ENCODE measurements at places on chromosomes 1 and 21. TPM values are rescaled to one million over a fixed set of nuclear protein-coding genes. Genes with fewer than 3 reads are reported as not detected.

- no peaks in the 10 kb centered on the region for H3K27me3 ChIP-seq
- no peak overlapping the region for H3K27ac ChIP-seq
- peaks cover 13% of the 10 kb centered on the region for H3K36me3 ChIP-seq
- H3K4me1 ChIP-seq = no peaks in the 10 kb centered on the region
These were observed 28.3 kb downstream of the TTC3 start for GRCh38 chr21:37101384-37101783.

C1QA gene
- 501 TPM for total RNA-seq

S100A7 gene
- total RNA-seq = not detected

DNA sequence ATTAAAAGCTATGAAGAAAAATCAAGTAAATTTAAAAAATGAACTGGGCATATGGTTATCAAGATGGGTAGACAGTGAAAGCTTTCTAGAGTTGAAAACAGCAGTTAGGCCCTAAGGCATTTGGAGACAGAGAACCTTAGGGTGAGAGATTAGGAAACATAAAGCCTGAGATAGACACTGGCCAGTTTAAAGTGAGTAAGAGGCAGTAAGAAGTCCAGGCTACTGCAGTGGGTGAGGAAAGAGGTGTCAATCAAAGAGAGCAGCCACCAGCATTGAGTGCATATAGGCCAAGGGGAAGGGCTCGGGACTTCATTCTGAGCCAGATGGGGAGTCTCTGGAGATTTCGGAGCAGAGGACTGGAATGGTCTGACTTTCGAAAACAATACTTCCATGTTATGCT, 1360.5 kb upstream of the ADGRL4 start:
- no peaks in the 10 kb centered on the region for H3K36me3 ChIP-seq
- H3K27me3 ChIP-seq = no peaks in the 10 kb centered on the region
- no peak for DNase-seq
- H3K4me1 ChIP-seq = no peaks in the 10 kb centered on the region

- DNase-seq = peak; percentile 27
- no peaks in the 10 kb centered on the region for H3K36me3 ChIP-seq
- H3K4me1 ChIP-seq = peaks cover 89% of the 10 kb centered on the region
- H3K4me3 ChIP-seq = no peak overlapping the region
- H3K27ac ChIP-seq = peak overlapping the region; percentile 33
These were observed 27.8 kb downstream of the FBXO42 start for GRCh38 chr1:16324456-16324890.

DNA sequence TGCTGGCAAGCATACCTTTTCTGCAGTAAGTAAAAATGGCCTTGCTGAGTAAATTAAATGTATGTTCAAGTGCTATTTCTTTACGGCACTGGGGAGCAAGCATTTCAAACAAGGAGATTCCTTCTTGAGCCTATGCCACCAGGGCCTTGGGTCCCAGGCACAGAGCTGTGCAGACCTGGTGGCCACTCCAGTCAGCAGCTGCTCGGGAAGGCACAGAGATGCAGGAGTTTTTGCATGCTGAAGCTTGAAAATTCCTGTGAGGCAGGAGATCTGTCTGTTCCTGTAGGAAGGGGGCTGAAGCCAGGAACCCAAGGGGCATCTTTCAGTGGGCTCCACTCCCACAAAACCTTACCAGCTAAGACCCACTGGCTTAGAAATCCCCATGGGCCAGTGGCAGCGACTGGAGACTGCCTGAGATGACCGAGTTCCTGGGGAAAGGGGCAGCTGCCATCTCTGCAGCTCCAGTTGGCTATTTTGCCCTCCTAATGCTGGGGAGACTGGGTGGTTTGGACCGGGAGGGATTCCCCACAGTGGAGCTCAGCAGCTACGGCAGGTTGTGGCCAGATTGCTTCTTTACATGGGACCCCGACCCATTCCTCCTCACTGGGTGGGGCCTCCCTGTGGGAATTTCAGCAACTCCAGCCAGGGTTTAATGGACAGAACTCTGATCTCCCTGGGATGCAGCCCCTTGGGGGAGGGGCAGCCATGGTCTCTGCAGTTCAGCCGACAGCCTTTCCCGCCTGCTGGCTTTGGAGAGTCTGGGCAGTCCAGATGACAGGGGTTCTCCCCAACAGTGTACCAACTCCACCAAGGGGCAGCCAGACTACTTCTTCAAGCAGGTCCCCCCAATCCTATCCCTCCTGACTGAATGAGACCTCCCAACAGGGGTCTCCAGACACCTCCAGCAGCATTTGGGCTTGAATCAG, 8.4 kb upstream of the PGBD2 start:
- DNase-seq = no peak
- no peaks in the 10 kb centered on the region for H3K36me3 ChIP-seq
- H3K4me3 ChIP-seq = no peak overlapping the region

- no peaks in the 10 kb centered on the region for H3K27me3 ChIP-seq
- peak overlapping the region; percentile 81 for H3K27ac ChIP-seq
- peak overlapping the region; percentile 7 for H3K4me3 ChIP-seq
- no peak for DNase-seq
These were observed 3.6 kb upstream of the NAV1 start for GRCh38 chr1:201535046-201535918.

CYP4A11 gene
- total RNA-seq = not detected

- H3K27me3 ChIP-seq = no peaks in the 10 kb centered on the region
- H3K27ac ChIP-seq = no peak overlapping the region
- H3K36me3 ChIP-seq = no peaks in the 10 kb centered on the region
- H3K4me3 ChIP-seq = no peak overlapping the region
These were observed 54.5 kb upstream of the IGSF5 start for GRCh38 chr21:39690454-39690853.

DNA sequence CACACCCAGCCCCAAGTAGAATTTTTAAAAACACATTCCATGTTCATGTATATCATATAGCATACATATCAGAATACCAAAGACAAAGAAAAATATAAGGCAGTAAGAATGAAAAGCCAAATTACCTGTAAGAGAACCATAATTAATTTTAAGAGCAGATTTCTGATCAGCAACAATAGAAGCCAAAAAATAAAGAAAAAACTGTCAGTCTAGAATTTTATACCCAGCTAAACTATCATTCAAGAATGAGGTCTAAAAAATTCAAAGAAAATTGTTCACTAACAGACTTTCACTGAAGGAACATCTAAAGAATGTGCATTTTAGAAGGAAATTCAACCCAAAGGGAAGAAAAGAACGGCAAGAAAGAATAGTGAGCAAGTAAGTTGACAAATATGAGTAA, 10.6 kb upstream of the FUCA1 start:
- H3K4me1 ChIP-seq = no peaks in the 10 kb centered on the region
- H3K4me3 ChIP-seq = no peak overlapping the region
- H3K27me3 ChIP-seq = no peaks in the 10 kb centered on the region
- H3K36me3 ChIP-seq = no peaks in the 10 kb centered on the region
- no peak for DNase-seq

DNA sequence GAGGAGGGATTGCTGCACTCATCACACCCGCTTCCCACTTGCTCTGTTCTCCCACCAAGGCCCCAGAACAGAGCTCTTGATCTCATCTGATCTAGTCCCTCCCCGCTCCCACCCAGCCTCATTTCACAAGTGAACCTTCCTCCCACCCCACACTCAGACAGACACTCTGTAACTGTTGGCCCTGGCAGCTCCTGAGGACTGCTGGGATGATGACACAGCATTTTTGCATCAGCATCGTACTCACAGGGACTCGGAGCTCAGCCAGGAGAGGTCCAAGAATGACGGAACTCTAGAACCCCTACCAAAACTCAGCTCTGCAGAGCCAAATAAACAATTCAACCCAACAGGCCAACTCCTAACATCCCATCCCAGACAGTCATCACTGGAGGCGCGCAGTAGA, 11.2 kb upstream of the ZNF124 start:
- no peak overlapping the region for H3K27ac ChIP-seq
- no peaks in the 10 kb centered on the region for H3K27me3 ChIP-seq
- DNase-seq = no peak
- H3K36me3 ChIP-seq = no peaks in the 10 kb centered on the region

DNA sequence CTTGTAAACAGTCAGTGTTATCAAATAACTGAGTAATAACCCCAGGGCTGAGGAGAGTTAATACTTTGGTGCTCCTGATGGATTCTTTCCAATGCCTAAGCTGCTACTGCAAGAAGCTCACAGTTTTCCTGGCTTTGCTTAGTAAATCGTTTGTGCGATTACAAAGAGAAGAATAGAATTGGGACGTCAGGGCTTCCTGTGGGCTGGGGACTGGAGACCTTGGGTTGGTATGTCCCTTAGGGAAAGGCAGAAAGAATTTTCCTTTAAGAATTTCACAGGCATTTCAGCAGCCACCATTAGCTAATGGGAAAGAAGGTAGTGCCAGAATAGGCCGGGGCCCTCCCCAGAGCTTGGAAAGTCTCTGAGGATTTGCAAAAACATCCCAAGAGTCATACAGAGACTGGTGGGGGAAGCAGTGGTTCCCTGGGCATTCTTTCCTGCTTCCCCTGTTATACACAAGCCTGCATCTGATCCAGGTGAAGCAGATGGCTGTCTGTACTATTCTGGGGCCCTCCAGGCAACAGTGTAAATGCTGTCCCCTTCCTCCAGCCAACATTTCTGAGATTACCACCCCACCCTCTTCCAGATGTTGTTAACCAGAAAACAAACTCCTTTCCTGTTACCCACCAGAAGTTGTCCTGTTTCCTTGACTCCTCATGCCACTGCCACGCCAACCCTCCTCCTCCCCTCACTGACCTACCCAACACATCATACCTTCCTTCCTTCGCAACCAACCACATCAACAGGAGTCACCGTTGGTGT, 40.2 kb downstream of the PLXNA2 start:
- H3K36me3 ChIP-seq = peaks cover 10% of the 10 kb centered on the region
- no peak for DNase-seq
- peak overlapping the region; percentile 82 for H3K27ac ChIP-seq

- no peak overlapping the region for H3K4me3 ChIP-seq
- H3K27me3 ChIP-seq = no peaks in the 10 kb centered on the region
- no peak overlapping the region for H3K27ac ChIP-seq
- DNase-seq = no peak
- no peaks in the 10 kb centered on the region for H3K4me1 ChIP-seq
These were observed 22.5 kb downstream of the JMJD4 start for GRCh38 chr1:227712648-227713047.

DNA sequence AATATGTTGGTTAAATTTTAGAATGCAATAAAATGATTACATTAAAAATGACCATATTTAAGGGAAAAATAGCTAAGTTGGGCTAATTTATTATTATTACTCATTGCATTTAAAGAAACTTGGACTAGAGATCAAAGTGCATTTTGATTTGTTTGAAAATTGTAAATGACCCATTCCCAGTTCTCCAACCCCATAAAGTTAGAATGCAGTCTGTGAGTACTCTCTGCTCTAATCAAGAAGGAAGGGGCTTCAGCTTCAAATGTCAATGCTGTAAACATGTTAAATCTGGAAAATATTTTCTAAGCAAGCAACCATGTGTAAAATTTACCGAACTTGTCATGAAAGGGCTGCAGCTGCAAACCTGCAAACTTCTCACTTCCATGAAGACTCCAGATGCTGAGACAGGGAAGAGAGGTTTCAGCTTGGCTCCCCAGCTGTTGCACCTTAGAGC, 232.7 kb downstream of the TTLL7 start:
- no peak overlapping the region for H3K27ac ChIP-seq
- no peaks in the 10 kb centered on the region for H3K27me3 ChIP-seq
- H3K36me3 ChIP-seq = no peaks in the 10 kb centered on the region
- H3K4me3 ChIP-seq = no peak overlapping the region
- peaks cover 5% of the 10 kb centered on the region for H3K4me1 ChIP-seq

DNA sequence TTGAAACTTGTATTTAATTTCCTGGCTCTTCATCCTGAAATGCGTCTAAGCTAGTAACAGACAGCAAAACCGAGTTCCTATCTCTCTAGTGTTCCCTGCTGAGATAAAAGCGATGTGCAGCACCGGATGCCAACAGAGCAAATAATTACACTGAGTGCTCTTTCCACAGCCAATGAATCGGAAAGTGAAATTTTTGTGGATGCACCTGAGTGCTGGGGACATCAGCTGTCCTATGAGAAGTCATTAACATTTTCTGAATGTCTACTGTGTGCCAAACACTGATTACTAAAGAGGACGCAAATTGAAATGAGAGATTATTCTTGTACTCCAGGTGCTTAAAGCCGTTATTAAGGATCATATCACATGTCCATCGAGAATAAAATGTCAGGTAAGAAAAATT, 278.0 kb downstream of the RGS7 start:
- no peaks in the 10 kb centered on the region for H3K27me3 ChIP-seq
- H3K36me3 ChIP-seq = no peaks in the 10 kb centered on the region
- no peaks in the 10 kb centered on the region for H3K4me1 ChIP-seq

RIPK4 gene
- 6.3 TPM for total RNA-seq

DNA sequence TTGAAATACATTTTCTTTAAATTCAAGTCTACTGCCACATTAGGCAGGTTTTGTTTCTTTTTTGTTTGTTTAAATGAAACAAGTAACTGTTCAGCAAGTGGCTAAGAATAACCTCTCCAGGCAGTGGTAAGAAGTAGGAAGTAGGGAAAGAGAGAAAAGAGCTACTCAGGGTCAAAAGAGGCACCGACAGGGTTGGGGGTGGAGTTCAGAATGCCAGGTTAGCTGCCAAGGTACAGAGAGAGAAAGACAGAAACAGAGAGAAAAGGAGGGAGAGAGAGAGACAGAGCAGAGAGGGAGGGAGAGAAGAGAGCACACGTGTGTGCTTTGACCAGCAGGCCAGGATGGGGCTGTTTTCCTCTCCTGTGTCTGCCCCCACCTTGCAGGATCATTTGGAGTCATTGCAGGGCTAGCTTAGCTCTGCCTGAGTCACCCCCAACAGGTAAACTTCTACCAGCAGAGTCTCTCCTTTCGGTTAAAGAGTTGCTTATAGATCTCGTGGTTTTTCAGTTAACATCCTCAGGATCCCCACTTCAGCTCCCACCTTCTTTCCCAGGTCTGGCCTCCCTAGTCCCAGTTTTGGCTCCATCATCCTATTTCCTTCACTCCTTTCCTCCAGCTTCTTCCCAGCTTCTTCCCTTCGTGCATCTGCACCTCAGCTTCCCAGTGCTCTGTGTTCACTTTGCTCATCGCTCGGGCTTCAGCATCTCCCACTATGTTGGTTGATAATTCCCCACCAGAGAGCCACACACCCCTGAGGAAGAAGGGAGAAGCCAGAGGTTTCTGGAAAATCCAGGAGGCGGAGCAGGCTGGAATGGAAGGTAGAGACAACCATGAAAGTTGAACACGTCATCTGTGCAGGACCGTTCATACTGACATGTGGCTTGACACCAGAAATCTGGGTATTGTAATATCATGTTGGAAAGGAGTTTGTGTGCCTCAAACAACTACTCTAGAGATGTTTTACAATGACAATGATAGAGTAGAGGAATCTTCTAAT, 21.8 kb upstream of the RAB4A start:
- H3K36me3 ChIP-seq = no peaks in the 10 kb centered on the region
- H3K27me3 ChIP-seq = no peaks in the 10 kb centered on the region
- H3K4me3 ChIP-seq = no peak overlapping the region
- H3K4me1 ChIP-seq = no peaks in the 10 kb centered on the region
- DNase-seq = no peak

CD53 gene
- 60.9 TPM for total RNA-seq

DNA sequence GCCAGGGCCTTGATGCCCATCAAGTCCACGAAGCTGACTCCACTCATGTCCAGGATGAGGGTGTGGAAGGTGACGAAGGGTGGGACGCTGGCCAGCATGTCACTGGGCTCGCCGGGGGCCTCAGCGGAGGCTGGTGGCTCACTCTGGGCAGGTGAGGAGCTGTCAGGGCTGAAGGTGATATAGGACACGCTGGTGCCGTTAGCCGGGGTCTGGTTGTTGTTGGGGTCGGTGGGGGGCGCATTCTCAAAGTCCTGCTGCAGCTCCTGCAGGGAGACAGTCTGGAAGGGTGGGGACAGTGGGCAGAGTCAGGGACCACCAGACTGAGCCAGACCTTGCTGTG, 21.7 kb downstream of the SLC26A9 start:
- no peaks in the 10 kb centered on the region for H3K27me3 ChIP-seq
- no peak for DNase-seq
- no peaks in the 10 kb centered on the region for H3K36me3 ChIP-seq
- no peak overlapping the region for H3K4me3 ChIP-seq
- H3K27ac ChIP-seq = no peak overlapping the region
- peaks cover 19% of the 10 kb centered on the region for H3K4me1 ChIP-seq

HSD3B1 gene
- not detected for total RNA-seq
